ENCODE measurements at places on chromosomes 2 and 18. TPM values are rescaled to one million over a fixed set of nuclear protein-coding genes. Genes with fewer than 3 reads are reported as not detected.

Gene OTOS
- total RNA-seq: not detected

Gene POMC
- 2.2 TPM for total RNA-seq

Gene RGPD3
- 0.17 TPM for total RNA-seq

Gene FNDC4
- 14.7 TPM for total RNA-seq

GRCh38 chr2:211468877-211469663, 912.7 kb downstream of the CPS1 start:
- no peak overlapping the region for H3K4me3 ChIP-seq
- no peaks in the 10 kb centered on the region for H3K27me3 ChIP-seq
- peaks cover 12% of the 10 kb centered on the region for H3K4me1 ChIP-seq
- no peak for DNase-seq
- H3K27ac ChIP-seq: no peak overlapping the region

DNA sequence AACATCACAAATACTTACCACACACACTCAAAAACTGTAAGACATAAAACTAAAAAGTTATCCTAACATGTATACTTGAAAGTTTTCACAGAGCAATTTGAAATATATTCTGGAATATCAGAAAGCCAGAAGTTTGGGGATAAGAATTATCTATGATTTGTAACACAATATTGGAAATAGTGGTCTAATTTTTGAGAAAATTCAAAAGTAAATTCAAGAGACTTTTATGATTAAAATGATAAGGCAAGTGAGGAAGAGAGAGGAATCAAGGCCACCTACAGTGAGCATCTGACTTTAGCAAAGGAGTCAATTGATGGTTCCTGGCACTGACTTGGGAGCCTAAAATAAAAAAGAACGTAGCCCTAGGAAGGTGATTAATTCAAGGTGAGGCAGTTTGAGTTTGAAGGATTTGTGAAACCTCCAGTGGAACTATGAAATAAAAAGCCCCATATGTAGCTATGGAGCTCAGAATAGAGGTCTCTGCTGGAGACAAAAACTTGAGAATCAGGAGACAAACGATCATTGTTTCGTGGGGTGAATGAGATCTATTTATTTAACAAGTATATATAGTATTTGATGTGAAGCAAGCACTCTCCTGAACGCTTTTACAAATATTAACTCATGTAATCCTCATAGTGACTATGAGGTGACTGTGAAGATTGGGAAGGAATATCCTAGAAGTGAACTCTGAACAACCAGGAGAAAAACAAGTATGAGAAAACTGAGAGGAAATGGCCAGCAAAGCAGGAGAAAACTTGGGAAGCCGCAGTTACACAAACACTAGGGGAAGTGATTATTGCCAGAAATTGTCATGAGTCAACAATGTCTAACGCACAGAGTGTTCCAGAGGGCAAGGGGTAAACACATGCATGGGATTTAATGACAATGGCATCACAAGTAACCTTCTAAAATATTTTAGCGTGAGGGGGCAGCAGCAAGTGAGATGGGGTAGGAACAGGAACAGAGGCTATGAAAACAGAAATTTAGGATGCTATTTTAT, 12.8 kb downstream of the TFPI start:
- H3K27me3 ChIP-seq: no peaks in the 10 kb centered on the region
- H3K4me3 ChIP-seq: no peak overlapping the region
- H3K27ac ChIP-seq: no peak overlapping the region
- no peaks in the 10 kb centered on the region for H3K4me1 ChIP-seq

GRCh38 chr2:180505203-180505602, 475.2 kb upstream of the UBE2E3 start:
- no peak overlapping the region for H3K27ac ChIP-seq
- DNase-seq: no peak
- no peaks in the 10 kb centered on the region for H3K27me3 ChIP-seq

GRCh38 chr2:175175320-175175719, 6.2 kb downstream of the ATP5MC3 start:
- no peak overlapping the region for H3K27ac ChIP-seq
- no peak for DNase-seq
- no peak overlapping the region for H3K4me3 ChIP-seq

- no peak overlapping the region for H3K27ac ChIP-seq
- H3K36me3 ChIP-seq: no peaks in the 10 kb centered on the region
- DNase-seq: no peak
- no peaks in the 10 kb centered on the region for H3K27me3 ChIP-seq
- no peaks in the 10 kb centered on the region for H3K4me1 ChIP-seq
These were observed 110.7 kb upstream of the ZEB2 start for GRCh38 chr2:144630459-144631215.

GRCh38 chr2:196200557-196200956, 29.2 kb upstream of the STK17B start:
- H3K36me3 ChIP-seq: no peaks in the 10 kb centered on the region
- no peak overlapping the region for H3K4me3 ChIP-seq
- H3K4me1 ChIP-seq: no peaks in the 10 kb centered on the region
- no peak overlapping the region for H3K27ac ChIP-seq
- DNase-seq: no peak

GRCh38 chr18:57806201-57806977, 3.3 kb upstream of the ATP8B1 start:
- no peak overlapping the region for H3K27ac ChIP-seq
- H3K4me1 ChIP-seq: peaks cover 10% of the 10 kb centered on the region
- H3K4me3 ChIP-seq: no peak overlapping the region
- H3K36me3 ChIP-seq: no peaks in the 10 kb centered on the region

DNA sequence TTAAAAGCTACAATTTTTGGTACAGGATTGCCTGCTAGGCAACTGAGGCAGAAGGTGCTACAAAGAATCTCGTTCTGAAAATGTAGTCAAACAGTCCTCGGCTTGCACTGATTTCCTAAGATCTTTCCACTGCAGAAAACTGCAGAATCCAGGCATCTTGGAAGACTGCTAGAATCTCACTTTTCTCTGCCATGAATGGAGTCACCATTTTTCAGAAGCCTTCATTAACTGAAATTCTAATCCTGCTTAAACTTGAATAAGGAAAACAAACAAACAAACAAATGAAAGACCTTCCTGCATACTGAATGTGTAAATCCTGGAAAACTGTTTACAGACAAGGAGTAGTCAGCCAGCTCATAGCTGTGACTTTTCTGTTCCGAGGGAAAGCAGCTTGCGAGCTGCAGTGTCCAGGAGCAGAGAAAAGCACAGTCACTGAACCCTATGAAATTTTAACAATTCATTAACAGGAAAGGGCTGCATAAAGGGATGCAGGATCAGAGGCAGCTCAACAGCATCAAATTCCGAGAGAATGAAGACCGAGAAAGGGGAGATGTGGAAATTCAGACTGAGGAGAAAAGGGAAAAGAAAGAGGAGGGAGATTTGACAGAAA, 210.5 kb upstream of the PIK3C3 start:
- H3K27me3 ChIP-seq: no peaks in the 10 kb centered on the region
- H3K4me1 ChIP-seq: peaks cover 15% of the 10 kb centered on the region
- DNase-seq: no peak
- H3K4me3 ChIP-seq: no peak overlapping the region
- H3K36me3 ChIP-seq: no peaks in the 10 kb centered on the region

DNA sequence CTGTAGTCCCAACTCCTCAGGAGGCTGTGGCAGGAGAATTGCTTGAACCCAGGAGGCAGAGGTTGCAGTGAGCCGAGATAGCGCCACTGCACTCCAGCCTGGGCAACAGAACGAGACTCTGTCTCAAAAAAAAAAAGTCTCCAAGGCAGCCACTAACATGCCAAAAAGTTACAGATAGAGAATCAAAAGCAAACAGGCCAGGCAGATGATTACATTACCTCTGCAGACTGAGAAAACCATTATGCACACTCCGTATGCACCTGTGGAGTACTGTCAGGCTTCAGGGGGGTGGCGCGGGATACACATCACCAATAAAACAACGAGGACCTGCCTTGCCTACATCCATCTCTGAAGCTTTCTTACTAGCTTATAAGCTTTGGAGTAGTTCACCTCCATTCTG, 10.3 kb downstream of the STAM2 start:
- no peaks in the 10 kb centered on the region for H3K4me1 ChIP-seq
- H3K27me3 ChIP-seq: no peaks in the 10 kb centered on the region
- H3K4me3 ChIP-seq: no peak overlapping the region
- no peak overlapping the region for H3K27ac ChIP-seq
- no peaks in the 10 kb centered on the region for H3K36me3 ChIP-seq

DNA sequence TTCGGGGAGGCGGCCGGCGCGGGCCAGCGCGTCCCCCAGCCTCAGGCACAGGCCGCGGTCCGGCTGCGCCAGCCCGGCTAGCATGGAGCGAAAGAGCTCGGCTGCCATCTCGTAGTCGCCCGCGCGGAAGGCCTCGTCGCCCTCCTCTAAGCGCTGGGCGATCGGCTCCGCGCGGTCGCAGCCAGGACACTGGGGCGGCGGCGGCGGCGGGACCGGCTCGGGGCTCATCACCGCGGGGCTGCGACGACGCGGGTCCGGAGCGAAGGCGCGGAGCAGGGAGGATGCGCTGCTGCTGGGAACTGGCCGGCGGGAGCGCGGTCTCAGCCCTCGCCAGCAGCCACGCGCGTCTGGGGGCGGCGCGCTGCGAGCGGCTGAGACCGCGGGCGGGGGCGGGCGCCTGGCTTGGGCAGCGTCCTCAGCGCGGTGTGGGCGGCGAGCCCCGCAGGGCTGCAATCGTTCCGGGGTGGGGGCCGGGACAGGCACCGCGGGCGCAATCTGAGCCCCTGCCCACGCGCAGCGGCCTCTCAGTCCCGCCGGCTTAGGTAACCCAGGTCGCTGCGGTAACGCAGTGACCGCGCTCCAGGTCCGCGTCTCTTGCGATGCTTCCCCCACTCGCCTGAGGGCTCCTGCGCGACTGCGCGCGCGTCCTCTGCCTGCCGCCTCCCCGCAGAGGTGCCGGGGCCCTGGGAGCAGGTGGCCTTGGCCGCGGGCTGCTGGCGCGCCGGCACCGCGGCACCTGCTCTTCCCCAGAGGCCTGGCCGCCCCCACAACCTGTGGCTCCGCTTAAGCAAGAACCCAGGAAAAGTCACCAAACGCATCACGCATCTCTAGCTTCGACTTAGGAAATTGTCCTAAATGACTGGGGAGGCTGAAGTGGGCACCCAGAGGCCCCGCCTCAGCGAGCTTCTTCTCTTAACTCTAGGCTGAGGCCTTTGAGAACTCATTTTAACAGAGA, at the start of gene LONRF2:
TSS of gene LONRF2 (minus strand) at position 636 of the 955 bp plus-strand sequence. CDS start at position 228, 408 bp downstream.
- H3K36me3 ChIP-seq: no peaks in the 10 kb centered on the region
- peak; percentile 66 for DNase-seq
- peaks cover 46% of the 10 kb centered on the region for H3K27me3 ChIP-seq
- no peaks in the 10 kb centered on the region for H3K4me1 ChIP-seq

DNA sequence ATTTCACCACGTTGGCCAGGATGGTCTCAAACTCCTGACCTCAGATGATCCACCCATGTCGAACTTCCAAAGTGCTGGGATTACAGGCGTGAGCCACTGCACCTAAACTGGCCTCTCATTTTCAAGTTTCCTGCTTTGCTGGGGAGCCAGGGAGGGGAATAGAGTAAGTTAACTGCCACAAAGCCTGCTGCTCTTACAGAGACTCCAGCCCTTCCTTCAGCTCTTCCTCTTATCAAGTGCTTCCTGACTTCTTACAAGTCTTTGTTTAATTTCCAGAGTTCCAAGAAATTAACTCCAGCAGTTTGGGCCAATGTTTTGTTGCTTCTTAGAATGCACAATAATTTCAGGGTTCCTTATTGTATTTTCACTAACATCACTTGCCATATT, 24.3 kb upstream of the UBE2F start:
- H3K4me1 ChIP-seq: no peaks in the 10 kb centered on the region
- H3K4me3 ChIP-seq: no peak overlapping the region

DNA sequence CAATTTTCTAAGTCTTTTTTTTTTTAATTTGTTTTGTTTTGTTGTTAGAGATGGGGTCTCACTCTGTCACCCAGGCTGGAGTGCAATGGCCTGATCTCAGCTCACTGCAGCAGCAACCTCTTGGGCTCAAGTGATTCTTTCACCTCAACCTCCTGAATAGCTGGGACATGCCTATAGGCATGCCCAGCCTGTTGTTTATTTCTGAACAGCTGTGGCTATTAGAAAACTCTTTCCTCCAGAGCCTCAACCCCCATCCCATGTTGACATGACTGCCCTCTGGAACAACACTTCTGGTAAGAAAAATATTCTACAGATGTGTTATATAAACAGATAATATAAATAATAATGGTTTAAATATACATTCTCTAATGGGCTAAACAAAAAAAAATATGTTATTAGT, 44.4 kb upstream of the TWSG1 start:
- no peaks in the 10 kb centered on the region for H3K27me3 ChIP-seq
- H3K27ac ChIP-seq: no peak overlapping the region
- no peak overlapping the region for H3K4me3 ChIP-seq
- no peaks in the 10 kb centered on the region for H3K36me3 ChIP-seq
- no peak for DNase-seq

DNA sequence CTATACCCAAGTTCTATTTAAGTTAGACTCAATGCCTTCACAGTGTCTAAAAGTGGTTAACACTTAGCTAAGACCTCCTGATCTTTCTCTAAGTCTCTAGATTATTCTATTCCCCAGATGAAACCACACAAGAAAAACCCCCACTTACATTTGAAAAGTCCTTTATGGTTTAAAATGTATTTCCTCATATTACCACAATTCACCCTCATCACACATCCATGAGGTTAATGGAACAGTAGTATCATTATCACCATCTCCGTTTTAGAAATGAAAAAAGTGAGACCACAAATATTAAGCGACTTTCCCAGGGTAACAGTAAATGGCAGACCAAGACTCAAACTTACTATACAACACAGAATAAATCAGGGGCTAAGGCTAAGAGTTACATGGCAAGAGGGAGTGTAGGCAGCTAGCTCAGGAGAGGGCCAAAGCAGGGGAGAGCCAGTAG, 28.6 kb downstream of the EPG5 start:
- peaks cover 31% of the 10 kb centered on the region for H3K36me3 ChIP-seq
- no peak overlapping the region for H3K27ac ChIP-seq
- H3K4me1 ChIP-seq: no peaks in the 10 kb centered on the region
- no peak for DNase-seq
- no peak overlapping the region for H3K4me3 ChIP-seq

GRCh38 chr2:61647044-61647443, 108.9 kb upstream of the XPO1 start:
- no peak overlapping the region for H3K4me3 ChIP-seq
- no peaks in the 10 kb centered on the region for H3K27me3 ChIP-seq
- H3K4me1 ChIP-seq: no peaks in the 10 kb centered on the region
- no peak overlapping the region for H3K27ac ChIP-seq
- H3K36me3 ChIP-seq: no peaks in the 10 kb centered on the region

GRCh38 chr2:226798422-226799210, 1.0 kb downstream of the IRS1 start:
- H3K4me3 ChIP-seq: peak overlapping the region; percentile 66
- H3K4me1 ChIP-seq: peaks cover 18% of the 10 kb centered on the region
- no peaks in the 10 kb centered on the region for H3K36me3 ChIP-seq
- H3K27me3 ChIP-seq: no peaks in the 10 kb centered on the region
- DNase-seq: peak; percentile 72
- H3K27ac ChIP-seq: peak overlapping the region; percentile 64

All from H1 (cell line).